ENCODE measurements at places on chromosomes 5 and 9.

GRCh38 chr5:93594591-93595419 lies 11.8 kb downstream of the NR2F1 start:
- DNase-seq, result no peak

- DNase-seq, result peak; percentile 54
Measured at GRCh38 chr5:150658699-150659265, 2.3 kb upstream of the MYOZ3 start.

GRCh38 chr5:67263656-67264408 lies 67.2 kb upstream of the CD180 start:
- no peak for DNase-seq

GRCh38 chr5:26553079-26553478 lies 485.3 kb downstream of the CDH9 start:
- DNase-seq, result no peak

DNA sequence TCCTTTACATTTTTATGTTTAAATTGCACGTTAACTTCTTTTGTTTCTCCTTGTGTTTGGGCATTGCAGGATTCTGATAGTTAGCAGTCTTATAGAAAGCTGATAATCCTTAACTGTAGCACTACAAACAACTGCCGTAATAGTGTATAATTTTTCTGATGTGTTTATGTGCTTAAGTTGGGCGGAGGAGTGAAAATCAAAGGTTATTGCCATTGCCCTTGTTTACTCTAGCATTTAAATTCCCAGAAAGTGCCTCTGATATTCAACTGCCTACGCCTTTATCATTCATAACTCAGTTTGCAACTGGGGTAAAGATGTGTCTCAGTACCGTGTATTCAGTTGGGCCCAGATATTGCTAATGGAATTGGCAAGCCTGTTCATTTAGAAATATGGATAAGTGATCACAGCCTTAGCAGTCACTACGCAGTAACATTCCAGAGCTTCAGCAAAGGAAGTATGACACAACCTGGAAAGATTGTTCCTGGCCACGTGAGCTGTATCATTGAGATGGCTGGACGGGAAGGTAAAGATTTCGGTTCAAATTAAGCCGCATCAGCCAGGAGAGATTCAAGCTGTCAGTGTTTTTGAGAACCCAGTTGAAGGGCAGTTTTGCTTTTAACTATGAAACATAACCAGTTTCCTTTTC lies 28.1 kb upstream of the LRRTM2 start:
- DNase-seq, result no peak

- no peak for DNase-seq
Measured at GRCh38 chr5:43941806-43942205, 338.8 kb downstream of the NNT start.

- no peak for DNase-seq
Measured at GRCh38 chr5:107196500-107197059, 474.2 kb downstream of the EFNA5 start.

DNA sequence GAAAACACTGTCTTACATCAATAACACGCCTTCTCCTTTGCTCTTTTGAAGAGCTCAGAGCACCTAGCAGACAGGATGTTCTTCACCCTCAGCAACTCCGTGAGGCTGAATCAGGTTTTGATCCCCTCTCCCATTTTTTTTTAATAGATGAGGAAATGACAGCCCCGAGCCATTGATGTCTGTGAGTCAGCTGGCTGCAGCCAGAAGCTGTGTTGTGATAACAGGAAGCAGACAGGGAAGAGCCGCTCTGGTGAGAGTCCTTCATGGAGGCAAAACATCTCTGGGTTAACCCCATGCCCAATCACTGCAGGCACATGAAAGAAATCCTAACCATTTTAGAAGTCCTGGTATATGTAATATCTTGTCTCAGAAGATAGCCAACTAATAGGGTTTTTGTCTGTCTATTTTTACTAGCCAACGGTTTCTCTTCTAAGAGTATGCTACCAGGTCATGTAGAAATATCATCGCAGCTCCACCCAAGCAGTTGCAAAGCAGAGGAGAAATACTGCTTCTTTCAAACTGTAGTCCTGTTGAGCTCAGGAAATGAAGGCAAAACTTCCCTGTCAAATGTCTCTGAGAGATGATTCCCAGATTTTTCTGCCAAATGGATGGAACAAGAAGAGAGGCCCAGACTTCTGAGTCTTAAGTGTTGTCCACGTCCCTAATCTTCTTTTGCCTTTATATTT lies 568.9 kb downstream of the CCDC171 start:
- DNase-seq, result no peak

GRCh38 chr9:127563579-127563978 lies 48.5 kb upstream of the STXBP1 start:
- no peak for DNase-seq

- DNase-seq, result no peak
Measured at GRCh38 chr9:91436841-91437240, 13.2 kb upstream of the NFIL3 start.

DNA sequence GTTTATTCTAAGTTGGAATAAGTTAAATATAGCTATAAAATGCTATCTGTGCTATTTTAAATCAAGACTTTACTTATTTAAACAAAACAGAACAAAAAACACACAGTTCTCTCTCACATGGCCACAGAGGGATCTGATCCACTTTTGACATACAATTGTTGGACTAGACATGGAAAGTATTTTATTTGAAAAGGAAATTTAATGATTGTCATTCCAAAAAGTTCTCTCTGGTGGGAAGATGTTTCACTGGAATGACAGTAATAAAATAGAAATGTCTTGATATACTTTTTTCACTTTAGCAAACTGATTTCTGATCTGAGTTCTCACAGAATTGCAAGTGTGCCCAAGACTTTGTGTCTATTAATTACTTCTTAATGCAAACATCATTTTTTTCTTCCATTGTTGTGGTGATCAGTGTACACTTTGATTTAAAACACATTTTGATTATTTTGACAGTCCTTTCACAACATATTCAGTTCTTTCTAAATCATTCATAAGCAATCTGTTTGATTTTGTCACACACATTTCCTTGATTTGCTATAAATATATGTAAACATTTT lies 30.1 kb upstream of the MINAR2 start:
- DNase-seq, result no peak

GRCh38 chr5:54150841-54151240 lies 159.5 kb downstream of the ARL15 start:
- DNase-seq, result no peak

DNA sequence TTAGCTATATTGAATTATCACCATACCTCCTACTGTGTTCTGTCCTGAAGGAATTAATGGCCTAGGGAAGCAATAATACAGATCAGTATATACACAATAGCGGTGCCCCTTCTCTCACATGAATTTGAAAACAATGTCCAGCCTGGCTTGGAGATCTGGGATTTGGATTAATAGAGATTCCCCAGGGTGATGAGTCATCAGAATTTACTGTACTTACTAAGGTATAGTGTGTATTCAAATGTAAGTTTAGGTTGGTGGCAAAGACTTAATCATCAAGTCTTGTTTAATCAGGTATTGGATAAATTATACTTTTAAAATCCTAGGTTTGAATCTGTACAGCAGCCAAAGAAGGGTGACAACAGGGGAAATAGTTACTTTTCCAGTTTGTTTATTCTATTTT lies 121.5 kb downstream of the FEM1C start:
- no peak for DNase-seq

GRCh38 chr9:107388890-107389289 lies 100.7 kb downstream of the KLF4 start:
- DNase-seq, result no peak

GRCh38 chr5:169904059-169904458 lies 76.2 kb downstream of the INSYN2B start:
- DNase-seq, result no peak

GRCh38 chr5:1746371-1747078 lies 53.1 kb downstream of the MRPL36 start:
- peak; percentile 79 for DNase-seq

DNA sequence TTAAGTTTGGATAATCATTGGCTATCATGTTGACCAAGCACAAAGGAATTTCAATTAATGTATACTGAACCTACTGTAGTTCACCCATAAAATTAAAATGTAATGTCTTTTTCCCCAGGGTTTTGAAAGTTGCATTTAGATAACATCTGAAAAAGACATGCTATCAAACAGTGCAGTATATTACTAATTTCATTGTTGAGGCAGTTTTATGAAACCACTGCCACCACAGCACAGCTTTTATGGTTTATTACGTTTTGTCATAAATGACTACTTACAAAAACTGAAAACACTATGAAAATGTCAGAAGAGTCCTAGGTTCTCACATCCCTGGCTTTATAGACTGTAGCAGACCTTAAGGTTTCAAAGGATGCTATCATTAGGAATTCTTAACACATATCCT lies 32.0 kb upstream of the HAPLN1 start:
- DNase-seq, result no peak

- DNase-seq, result no peak
Measured at GRCh38 chr5:54629115-54629514, 111.6 kb downstream of the SNX18 start.

DNA sequence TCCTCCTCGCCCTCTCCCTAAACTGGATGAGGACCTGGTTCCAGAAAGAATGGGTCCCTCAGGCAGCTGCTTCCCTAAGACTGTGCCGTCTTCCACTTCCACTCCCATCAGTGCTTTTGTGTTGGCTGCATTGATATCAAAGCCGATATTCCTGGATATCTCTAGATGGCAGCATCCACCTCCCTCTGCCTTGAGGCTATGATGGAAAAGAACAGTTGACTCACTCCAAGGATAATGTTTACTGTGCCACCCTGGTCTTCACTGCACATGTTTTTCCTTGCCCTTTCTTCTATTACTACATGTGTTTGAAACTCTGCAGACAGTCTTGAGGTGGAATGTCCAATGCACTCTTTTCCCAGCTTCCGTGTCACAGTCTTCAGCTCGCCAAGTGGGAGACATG lies 211.6 kb downstream of the MAST4 start:
- DNase-seq, result no peak

GRCh38 chr5:86864051-86864450 lies 246.3 kb downstream of the COX7C start:
- DNase-seq, result no peak

DNA sequence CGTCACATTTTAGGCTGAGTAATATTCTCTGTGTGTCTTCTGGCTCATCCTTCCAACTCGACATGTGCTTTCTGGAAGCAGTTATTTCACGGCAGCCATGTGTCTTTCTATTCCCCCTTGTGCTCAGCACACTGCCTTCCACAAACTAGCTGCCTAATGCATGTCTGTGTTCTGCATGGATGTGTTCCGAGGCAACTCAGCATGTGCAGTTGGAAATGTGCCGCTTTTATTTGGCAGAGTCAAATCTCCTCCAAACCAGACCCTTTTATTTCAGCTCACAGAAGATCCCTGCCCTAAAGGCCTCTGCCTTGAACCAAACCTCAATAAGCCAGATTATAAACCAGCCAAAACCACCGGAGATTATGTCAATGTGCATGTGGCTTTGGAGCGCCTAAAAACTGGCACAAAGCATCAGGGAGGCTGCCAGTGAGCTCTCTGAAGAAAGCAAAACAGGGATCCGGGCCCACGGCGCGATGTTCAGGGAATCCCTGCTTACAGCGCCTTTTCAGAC lies 360.2 kb downstream of the DEPDC1B start:
- DNase-seq, result peak; percentile 88

DNA sequence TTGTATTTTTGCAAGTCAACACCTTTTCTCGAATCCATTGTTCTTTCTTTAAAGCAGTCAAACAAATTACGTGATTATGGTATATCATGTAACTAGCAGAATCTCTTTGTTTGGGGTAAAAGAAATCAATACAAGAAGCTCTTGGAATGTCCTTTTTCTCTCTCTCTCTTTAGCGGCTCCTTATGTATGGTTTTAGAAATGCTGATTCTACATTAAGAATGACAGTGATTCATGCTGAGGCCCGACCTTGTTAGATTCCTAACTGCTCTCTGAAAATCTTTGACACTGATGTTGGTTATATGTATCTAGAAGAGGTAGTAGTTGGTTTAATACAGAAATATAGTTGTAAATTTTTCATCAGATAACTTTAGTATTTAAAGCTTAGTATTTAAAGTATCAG lies 76.4 kb downstream of the SNX24 start:
- no peak for DNase-seq

- no peak for DNase-seq
Measured at GRCh38 chr5:173329491-173330337, 1.5 kb upstream of the STC2 start.

GRCh38 chr9:119667163-119667562 lies 297.9 kb upstream of the BRINP1 start:
- DNase-seq, result no peak

- DNase-seq, result no peak
Measured at GRCh38 chr5:140205216-140205615, 30.2 kb downstream of the CYSTM1 start.

GRCh38 chr5:17218353-17219005 lies 1.0 kb downstream of the BASP1 start:
- DNase-seq, result peak; percentile 83

GRCh38 chr5:142360051-142360498 lies 35.3 kb upstream of the SPRY4 start:
- no peak for DNase-seq

DNA sequence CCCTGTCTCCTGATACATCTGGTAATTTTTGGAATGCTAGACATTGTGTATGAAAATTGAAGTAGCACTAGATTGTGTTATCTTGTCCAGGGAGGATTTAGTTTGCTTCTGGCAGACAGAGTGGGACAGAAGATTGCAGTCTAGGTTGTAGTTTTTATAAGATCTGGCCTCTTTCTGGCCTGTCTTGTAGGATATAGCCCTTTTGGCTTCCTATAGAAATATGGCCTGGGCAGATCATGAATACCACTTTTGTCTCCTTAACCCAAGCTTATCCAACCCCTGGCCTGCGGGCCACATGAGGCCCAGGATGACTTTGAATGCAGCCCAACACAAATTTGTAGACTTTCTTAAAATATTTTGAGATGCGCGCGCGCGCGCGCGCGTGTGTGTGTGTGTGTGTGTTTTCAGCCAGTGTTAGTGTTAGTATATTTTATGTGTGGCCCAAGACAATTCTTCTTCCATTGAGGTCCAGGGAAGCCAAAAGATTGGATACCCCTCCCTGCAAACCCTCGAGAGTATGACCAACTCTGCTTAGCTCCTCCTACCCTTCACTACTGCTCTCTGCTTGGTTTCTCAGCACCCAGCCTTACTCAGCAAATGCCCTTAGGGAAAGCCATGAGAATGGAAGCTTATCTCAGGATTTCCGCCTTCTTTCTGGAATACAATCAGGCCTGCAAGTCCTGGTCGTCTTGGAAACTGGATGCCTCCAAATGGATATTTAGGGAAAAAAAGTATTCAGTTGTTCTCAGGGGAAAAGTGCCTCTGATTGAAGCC lies 26.5 kb downstream of the ANKRD33B start:
- no peak for DNase-seq

GRCh38 chr5:152560512-152561137 lies 155.5 kb upstream of the NMUR2 start:
- DNase-seq, result peak; percentile 84
